ENCODE measurements at places on chromosomes 16 and 17.

GRCh38 chr17:63647065-63647725 is 25.0 kb downstream of the MAP3K3 start:
- peak; percentile 32 for DNase-seq

GRCh38 chr16:47144559-47144877 is 773 bp upstream of the NETO2 start:
- DNase-seq = no peak

DNA sequence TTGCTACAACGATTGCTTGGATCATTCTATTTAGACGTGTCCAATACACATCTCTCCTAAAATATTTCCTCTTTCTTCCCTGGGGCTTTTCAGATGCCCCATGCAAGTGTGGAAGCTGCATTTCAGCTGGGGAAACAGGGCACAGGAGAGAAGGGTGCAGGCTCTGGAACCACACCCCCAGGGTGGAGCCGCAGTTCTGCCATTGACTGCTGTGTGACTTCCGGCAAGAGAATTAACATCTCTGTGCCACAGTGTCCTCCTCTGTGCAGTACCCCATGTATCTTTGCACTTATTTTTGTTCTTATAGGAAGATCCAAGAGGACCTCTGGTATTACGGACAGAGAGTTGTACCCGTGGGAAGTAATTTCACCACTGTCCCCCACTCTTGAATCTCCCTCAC is 405.3 kb upstream of the EEF2KMT start:
- no peak for DNase-seq

DNA sequence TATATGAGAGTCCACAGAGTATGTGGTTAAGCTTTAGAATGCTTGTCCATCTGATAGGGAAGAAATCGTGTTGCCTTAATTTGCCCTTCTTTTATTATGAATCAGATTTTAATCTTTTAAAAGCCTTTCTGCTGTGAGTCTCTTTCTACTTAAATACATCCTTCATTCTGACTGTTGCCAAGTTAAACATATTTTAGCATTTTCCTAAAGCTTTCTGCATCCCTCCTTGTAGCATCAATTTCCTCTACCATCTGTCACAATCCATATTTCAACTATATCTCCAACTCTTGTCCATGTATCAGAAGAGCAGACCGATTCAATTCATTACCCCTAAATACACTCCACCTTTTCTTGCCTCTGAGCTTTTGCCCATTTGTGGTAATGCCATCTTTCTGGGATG is 20.5 kb upstream of the FA2H start:
- no peak for DNase-seq

DNA sequence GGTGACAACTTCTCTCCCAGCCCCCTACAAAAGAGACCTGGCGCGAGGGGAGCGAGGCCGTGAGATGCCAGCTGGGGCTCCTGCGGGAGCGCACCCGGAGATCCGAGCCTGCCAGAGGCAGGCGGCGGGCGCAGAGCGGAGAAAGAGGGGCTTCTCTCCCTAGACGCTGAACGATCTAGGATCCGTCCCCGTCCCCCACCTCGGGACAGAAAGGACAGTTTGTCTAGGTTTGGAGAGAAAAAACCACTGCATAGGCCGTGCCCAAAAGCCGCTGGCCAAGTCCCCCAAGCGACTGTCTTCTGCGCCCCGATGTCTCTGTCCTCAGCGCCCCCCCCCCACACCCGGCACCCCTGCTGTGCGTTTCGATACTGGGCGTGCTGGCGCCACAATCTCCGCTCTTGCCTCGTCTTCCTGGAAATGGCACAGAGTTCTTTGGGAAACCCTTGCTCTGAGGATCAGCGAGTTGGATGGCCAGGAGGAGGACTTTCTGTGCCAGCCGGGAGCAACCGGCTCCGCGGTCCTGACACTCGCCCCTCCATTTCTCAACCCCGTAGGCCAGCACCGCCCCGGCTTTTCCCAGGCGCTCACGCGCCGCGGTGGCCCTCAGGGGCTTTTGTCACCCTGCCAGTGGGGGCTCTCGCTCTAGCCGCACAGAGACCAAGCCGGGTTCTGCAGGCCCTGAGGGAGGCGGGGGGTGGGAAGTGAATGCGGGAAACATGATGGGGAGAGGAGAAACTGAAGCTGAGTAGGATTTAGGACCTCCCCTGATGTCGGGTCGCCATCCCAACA is 1.0 kb downstream of the SSTR2 start:
- no peak for DNase-seq

GRCh38 chr17:58312021-58312630 is 16.5 kb downstream of the TSPOAP1 start:
- DNase-seq = no peak

- no peak for DNase-seq
Observed at GRCh38 chr17:39569126-39569525, 38.6 kb downstream of the NEUROD2 start.

DNA sequence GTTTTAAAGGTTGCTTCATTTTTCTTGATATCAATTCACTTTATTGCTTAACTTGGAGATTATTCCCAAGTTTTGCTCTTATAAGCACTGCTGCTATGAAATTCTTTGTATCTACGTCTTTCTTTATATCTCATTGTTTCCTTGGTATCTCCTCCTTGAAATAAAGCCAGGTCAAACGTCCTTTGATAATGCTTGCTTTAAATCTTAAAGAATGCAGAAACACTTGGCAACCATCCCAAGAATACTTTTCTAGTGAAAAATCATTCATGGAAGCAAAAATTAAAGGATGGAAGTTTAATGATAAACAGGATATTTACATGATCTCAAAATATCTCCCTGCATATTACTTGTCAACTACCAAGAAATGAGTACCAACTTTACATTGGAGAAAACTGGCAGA is 175.2 kb downstream of the CPPED1 start:
- DNase-seq = no peak

- DNase-seq = no peak
Observed at GRCh38 chr17:39339272-39339671, 62.2 kb downstream of the FBXL20 start.

DNA sequence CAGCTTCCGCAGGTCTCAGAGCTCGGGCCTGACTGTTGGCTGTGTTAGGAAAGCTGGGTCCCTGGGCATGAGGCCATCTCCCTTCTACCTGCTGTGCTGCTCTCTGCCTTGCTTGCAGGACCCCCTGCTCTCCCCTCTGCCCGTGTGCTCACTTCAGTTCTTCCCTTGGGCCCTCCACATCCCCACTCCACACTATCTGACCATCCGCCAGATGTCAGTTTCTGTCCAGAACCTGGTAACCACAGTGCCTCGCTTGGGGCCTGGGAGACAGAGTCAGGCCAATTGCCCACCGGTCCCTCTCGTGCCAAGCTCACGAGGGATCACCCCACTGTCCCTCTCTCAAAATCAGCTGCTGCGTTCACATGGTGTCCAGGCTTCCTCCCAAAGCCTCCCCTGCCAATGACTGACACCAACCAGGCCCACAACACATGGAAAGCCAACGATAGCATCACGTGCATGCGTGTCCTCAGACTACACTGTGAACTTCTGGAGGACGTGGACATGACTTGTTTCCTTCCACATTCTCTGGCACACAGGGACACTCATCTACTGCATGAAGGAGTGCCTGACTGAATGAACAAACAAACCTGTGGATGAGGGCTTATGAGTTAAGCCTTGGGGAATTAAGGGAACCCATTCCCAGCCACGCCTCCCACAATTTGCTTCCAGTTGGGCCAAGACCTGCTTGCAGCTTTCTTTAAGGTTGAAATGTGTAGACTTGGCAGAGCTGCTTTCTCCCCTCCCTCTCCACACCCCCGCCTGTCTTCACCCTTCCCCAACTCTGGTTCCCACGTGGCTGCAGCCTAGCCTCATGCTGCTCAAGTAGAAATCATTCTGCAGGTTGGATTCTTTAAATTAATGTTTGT is 72.5 kb upstream of the ZNF423 start:
- DNase-seq = no peak

DNA sequence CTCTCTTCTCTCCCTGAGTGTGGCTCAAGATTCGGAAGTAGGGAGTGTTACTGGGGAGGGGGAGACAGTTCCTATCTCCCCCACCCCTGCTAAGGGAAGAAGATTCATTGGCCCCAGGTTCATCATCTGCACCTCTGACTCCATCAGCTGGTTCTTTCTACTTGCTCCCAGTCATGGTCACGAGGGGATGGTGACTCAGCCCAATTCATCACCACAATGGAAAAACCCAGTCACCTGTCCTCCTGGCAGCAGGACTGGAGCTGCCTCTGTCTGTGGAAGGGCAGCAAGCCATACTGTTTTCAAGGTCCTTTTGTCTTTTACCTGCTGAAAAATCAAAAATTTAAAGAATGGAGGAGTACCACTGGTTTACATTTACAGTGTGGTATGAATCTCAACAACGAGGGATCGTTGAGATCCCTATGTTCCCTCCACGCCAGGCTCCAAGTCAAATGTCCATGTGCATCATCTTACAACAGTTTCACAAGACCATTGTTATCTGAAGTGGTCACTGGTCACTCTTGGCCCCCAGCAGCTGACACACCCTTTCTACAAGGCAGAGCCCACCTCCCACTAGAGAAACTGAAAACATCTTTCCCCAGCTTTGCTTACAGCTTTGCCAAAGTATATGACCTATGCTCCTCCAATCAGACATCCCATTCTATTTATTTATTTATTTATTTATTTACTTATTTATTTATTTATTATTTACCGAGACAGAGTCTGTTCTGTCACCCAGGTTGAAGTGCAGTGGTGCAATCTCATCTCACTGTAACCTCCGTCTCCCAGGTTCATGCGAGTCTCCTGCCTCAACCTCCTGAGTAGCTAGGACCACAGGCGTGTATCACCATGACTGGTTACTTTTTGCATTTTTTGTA is 40.4 kb upstream of the NDRG4 start:
- no peak for DNase-seq

- DNase-seq = no peak
Observed at GRCh38 chr16:54212893-54213292, 73.7 kb downstream of the IRX3 start.

- no peak for DNase-seq
Observed at GRCh38 chr16:65071433-65072311, 50.2 kb downstream of the CDH11 start.

GRCh38 chr16:2952679-2953078 is 11.4 kb upstream of the KREMEN2 start:
- DNase-seq = no peak

- peak; percentile 53 for DNase-seq
Observed at GRCh38 chr17:61285526-61286320, 113.9 kb upstream of the TBX2 start.

DNA sequence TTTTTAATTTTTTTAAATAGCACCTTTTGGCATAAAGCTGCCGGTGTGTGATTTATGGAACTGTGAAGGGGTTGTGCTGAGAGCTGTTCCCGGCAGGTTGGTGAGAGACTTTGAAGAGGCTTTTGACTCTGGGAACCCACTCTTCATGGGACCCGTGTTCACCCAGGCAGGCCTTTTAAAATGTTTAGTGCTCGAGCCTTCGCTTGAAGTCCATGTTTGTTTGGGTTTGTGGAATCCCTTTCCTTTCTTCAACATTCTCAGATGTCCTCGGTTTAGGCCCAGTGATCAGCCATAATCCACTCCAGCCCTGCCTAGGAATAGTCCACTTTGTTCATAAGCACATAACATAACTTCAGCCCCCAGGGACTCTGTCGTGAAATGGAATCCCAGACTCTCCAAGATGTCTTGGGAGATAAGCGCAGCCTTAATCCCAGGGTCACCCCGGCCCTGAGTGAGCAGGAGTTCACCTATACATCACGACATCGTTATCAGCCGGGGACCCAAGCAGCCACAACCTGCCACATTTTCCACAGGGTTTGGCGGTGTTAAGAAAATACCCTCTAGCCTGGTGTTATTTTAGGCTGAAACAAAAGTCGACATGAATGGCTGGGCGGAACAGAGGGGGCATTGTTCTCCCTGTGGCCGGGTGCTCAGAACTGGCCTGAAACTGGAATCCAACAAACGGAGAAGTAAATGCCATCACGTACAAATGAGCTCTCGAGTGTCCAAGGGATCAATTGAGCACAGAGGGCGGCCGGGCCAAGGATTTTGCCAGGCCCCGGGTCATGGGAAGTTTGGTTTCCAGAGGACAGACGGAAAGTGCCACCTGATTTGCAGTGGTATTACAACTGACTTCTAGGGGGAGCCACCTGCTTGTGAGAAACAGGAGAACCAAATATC is 145.7 kb upstream of the IRX3 start:
- no peak for DNase-seq

DNA sequence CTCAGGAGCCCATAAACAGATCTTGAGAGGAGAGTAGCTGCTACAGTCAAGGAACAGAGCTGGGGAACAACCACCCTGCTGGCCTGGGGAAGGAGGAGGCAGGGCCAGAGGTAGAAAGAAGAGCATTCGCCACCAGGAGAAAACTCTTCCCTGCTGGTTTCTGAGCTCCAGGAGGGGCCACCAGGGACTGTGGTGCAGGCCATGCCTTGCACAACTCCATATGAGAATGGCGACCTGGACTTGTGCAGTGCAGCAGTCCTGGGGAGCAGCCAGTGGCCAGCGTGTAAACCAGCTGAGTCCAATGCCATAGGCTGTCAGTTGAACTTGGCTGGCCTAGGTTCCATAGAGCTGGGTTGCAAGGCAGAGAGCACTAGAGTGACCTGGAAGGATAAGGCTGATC is 11.6 kb downstream of the SLC13A2 start:
- DNase-seq = no peak

DNA sequence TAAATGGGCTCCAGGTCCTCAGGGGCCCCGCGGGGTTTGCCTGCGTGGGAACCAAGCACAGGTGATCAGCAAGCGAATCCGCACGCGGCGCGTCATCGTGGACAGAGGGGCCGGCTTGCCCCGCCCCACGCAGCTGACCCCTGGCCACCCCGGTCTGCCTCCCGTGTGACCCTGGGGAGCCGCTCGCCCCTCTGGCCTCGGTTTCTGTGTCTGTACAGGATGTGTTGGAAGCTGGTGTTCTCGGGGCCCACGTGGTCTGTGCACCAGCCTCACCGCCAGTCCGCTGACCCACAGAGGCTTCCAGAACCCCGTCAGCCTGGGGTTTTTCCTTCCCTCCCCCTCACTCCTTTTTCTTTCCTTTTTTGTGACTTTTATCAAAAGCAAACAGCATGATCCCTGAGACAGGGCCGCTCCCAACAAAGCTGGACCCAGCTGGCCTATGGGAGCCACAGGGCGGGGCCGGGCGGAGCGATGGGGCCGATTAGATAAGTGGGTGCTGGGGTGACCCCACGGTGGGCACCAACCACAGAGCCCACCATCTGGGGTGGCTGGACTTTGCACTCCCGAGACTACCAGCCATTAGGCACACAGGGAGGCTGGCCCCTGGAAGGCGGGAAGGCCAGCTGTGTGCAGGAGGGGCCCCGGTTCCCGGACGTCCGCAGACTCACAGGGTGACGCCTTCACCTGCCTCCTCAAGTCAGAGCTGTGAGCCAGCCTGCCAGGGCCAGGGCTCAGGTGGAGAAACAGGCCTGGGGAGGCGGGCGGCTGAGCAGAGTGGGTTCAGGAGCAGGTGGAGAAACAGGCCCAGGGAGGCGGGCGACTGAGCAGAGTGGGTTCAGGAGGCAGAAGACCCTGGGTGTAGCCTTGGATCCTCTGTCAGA is 56.0 kb downstream of the ZFPM1 start:
- DNase-seq = no peak

All from fibroblast of skin of left biceps (primary cell).